Dorsolateral prefrontal cortex (tissue), 122 donors: ENCODE measurements at places on chromosomes 13 and 19.

DNA sequence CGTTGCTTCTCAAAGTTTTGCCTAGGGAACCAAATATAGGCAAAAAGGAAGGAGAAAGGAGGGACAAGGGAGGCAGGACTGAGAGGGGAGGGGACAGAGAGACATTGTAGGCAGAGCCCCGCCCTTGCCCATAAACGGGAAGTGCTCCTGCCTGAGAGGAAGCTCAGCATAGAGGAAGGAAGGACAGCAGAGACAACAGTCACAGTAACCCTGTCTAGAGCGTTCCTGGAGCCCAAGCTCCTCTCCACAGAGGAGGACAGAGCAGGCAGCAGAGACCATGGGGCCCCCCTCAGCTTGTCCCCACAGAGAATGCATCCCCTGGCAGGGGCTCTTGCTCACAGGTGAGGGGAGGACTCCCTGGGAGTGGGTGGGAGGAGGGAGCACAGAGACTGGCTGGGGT lies at the start of gene CEACAM21:
Gene CEACAM21, plus strand, starts transcription at position 169 of the 400 bp plus-strand sequence. Its CDS starts 109 bp downstream, at position 278.
- no peak for DNase-seq

DNA sequence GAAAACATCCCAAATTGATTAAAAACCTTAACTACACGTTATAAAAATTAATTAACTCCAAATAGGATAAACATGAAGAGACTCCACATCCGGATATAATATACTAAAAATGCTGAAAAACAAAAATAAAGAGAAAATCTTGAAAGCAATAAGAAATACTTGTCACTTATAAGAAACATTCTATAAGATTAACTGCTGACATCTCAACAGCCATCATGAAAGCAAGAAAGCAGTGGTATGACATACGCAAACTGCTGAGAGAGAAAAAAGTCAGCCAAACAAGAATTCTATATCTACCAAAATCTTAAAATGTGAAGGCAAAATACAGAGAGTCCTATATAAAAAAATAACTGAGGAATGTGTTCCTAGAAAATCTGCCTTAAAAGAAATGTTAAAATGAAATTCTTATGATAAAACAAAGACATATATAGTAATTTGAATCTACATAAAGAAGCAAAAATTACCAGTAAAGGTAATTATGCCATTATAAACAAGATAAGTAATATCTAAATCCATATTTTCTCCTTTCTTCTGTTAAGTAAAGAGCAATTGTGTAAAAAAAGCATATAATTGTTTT lies 1851.1 kb downstream of the PCDH9 start:
- DNase-seq, result no peak

DNA sequence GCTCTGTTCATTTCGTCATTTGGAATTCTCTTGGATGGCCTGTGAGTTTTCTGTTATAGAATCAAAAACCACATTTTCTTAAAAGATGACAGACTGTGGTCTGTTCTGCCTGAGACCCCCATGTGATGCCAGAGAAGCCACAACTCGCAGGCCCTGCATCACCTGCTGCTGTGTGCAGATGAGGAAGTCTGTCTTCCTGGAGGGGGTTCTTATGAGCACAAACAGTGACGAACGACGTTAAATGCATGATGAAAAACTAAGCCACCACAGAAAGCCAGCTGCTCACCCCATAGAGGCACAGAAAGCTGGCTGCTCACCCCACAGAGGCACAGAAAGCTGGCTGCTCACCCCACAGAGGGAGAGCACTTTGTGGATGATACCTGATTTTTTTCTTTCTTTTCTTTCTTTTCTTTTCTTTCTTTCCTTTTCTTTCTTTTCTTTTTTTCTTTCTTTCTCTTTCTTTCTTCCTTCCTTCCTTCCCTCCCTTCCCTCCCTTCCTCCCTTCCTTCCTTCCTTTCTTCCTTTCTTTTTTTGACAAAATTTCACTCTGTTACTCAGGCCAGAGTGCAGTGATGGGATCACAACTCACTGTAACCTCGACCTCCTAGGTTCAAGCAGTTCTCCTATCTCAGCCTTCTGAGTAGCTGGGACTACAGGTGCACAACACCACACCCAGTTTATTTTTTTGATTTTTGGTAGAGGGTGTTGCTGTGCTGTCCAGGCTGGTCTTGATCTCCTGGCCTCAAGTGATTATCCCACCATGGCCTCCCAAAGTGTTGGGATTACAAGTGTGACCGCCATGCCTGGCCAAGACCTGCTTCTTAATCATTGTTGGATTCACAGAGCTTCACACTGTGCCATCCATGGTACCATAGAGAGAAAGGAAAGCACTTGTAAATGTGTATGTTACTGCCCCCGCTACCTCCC lies 1191.4 kb downstream of the UQCRFS1 start:
- no peak for DNase-seq

DNA sequence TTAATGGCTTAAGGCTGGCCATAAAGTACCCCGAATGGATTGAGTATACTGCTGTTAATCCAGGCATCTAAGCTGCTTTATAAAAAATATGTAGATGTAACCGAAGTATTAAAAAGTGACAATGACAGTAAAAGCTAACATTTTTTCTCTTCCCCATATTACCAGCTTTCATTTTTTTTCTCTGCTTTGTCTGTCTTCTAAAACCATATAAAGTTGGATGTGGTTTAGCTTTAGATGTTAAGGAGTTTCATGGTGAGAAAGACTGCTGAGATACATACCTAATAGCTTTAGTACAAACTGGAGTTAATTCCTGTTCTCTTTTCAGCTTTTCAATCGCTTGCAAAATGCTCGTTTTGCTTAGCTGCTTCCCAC lies 838 bp downstream of the AKAP11 start:
- no peak for DNase-seq

DNA sequence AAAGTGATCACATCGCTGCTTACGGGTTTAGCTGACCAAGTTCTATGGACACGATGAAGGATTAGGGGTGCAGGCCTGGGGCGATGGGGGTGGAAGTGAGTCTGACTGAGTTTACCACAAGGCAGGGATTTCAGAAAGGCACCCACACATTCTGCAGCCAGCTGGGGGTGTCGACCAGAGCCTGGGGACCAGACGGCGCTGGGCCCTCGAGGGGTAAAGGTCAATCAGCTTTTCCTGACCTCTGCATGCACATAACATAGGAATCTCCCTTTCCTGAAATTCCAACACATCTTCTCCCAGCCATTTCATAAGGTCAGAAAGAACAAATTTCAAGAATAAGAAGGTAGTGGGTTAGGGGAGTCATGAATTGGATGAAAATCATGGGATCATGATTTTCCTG lies 92.0 kb downstream of the ZNF536 start:
- DNase-seq, result no peak

- no peak for DNase-seq
Measured at GRCh38 chr13:29476046-29476445, 119.4 kb downstream of the SLC7A1 start.
